GM12892 (cell line): ENCODE measurements at places on chromosomes 2 and 18.

GRCh38 chr2:162091325-162092007, 17.5 kb upstream of the DPP4 start:
- no peak for DNase-seq

- DNase-seq = no peak
Observed at GRCh38 chr2:226818930-226819329, 16.9 kb upstream of the RHBDD1 start.

GRCh38 chr18:3761266-3761665, 311.3 kb downstream of the TGIF1 start:
- no peak for DNase-seq

DNA sequence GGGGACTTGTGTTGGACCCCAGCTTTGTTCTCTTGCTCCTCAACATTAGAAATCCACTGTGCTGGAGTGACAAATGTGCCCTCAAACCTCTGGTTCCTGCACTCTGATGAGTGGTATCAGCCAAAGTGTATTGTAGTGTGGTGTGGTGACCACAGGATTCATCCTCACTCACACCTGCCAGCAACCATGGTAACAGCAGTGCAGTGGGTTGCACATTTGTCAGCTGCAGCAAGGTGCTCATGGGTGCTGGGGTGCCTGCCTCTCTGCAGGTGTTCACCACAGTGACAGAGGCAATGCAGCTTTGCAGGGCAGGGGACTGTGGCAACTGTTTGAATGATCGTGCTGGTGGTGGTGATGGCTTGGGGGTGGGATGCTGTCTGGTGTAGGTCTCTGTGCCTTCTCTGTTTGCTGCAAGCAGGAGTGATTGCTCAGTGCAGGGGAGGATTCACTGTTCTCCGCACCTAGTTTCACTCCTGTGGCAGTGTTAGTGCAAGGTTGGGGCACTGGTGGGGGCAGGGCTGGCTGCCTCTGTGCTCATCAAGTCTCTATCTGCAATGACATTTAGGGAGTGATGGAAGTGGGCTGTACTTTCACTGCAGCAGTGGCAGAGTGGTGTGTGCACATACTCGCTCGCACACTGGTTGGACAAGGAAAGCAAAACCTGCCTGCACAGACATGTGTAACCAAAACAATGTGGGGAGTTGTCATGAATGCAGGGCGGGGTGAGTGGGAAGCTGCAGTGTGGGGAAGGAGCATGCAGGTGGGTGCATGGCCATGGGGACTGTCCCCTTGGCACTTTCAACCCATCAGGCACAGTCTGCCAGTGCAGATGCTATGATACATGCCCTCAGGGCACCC, 301.1 kb downstream of the PIK3C3 start:
- no peak for DNase-seq

DNA sequence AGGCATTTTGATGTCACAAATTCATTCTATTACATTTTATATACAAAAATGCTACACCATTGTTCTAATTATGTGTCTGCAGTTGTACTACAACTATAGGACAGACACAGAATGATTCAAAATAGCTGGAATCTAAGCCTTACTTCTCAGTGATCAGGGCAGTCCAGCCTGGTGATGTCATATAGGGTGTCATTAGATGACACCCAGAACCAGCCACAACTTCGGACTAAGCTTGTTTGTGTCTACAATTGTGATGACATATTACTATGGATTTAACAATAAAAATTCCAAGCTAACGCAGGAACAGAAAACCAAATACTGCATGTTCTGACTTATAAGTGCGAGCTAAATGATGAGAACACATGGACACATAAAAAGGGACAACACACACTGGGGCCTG, 31.0 kb downstream of the M1AP start:
- DNase-seq = no peak

- DNase-seq = no peak
Observed at GRCh38 chr2:48707466-48707865, 48.1 kb downstream of the LHCGR start.

DNA sequence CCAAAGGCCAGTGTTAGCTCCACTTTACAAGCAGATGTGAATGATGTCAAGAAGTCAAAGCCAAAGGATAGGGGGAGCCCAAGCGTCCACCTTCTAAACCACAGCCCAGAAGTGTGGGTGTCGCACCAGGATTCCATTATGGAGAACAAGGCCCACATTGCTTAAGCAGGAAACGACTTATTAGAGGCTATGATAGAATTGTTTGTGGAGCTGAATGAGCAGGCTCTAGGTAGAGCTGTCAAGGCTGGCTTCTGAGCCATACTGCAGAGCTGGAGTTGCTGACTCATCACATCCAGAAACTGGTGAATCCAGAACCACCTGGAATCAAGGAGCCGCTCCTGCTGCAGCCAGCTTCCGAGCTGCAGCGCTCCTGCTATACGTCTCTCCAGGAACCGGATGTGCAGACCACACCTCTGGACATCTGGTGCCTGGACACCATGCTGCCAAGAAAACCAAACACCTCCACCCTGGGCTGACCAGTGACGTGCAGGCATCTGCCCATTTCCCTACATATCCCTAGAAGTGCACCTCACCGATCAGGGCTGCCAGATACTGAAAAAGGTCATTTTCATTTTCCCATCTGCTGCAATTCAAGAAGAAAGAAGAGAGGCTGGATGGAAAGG, 6.2 kb upstream of the TWIST2 start:
- DNase-seq = no peak

DNA sequence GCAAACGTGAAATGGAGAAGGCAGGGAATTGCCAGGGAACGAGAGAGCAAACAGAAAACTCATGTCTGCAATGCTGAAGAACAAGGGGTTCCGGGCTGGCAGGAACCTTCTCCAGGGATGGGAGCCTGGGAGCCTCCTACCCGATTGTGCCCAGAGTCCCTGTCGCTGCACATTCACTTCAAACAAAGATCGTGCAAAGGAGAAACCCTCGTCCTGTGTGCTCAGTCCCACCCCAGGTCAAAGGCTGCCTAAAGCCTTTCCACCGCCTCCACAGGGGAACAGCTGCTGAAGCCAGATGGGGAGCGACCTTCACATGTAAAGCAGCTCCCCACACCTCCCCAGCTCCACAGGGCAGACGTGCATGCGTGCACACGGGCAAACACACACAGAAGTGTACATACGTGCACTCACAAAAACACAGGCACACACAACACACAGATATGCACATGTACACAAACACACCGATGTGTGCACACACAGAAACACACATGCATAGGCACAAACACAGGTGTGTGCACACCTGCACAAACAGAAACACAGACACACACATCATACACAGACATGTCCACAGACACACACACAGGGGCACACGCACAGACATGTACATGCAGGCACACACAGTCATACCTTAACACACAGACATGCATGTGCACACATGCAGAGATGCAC, 460.1 kb upstream of the SALL3 start:
- DNase-seq = no peak

DNA sequence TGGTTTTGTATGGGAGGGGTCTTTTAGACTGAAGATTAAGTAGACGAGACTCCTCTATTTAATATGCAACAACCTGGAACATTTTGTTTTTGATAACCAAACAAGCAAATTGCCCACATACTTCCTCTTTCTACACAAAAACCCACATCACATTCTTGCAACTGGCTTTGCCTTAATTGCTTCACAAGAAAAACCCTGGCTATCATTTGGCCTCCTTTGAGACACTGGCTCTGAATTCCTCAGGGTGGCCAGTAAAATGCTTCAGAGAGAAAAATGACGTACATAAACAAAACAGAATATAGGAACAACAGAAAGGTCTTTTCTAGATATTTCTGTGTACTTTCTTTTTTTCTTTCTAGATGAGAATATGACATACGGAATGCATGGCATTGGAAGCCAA, 103.0 kb downstream of the TRIB2 start:
- no peak for DNase-seq

- DNase-seq = no peak
Observed at GRCh38 chr2:17959833-17960232, 81.4 kb downstream of the KCNS3 start.

GRCh38 chr18:51193621-51194287, 3.7 kb downstream of the MEX3C start:
- no peak for DNase-seq

GRCh38 chr2:241877989-241878970, 8.8 kb downstream of the RTP5 start:
- DNase-seq = peak; percentile 75

- no peak for DNase-seq
Observed at GRCh38 chr2:172285010-172285621, 142.3 kb upstream of the ITGA6 start.
